ENCODE measurements at places on chromosomes 12 and 14.

DNA sequence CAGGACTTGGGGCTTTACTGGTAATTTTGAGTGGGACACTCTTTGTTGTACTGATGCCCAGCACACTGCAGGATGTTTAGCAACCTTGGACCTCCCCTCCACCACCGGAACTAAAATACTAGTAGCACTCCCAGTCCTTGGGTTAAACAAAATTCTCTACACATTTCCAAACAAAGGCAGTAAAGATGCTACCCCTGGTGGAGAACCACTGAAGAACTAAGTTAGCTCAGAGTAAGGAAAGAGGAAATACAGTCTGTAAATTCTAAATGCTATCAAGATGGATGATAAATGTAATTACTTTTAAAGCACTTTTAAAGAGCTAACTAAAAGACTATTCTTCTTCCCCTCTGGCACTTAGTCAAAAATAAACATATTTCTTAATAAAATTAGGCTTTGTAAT, 64.1 kb downstream of the LRP6 start:
- H3K27me3 ChIP-seq, result no peaks in the 10 kb centered on the region
- H3K4me1 ChIP-seq, result no peaks in the 10 kb centered on the region
- DNase-seq, result no peak
- H3K4me3 ChIP-seq, result no peak overlapping the region
- H3K27ac ChIP-seq, result no peak overlapping the region

DNA sequence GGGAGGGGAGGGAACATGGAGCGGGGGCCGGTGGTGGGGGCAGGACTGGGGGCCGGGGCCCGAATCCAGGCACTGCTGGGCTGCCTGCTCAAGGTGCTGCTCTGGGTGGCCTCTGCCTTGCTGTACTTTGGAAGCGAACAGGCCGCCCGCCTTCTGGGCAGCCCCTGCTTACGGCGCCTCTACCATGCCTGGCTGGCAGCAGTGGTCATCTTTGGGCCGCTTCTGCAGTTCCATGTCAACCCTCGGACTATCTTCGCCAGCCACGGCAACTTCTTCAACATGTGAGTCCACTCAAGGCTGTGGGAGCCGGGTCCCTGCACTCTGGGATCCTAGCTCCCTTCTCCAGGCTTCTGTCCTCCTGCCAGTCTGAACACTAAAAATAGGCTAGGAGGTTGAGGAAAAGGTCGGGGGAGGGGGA, 1.1 kb downstream of the FITM1 start:
- no peak overlapping the region for H3K27ac ChIP-seq
- no peak for DNase-seq
- no peak overlapping the region for H3K4me3 ChIP-seq
- H3K27me3 ChIP-seq, result no peaks in the 10 kb centered on the region

- no peaks in the 10 kb centered on the region for H3K27me3 ChIP-seq
- H3K36me3 ChIP-seq, result no peaks in the 10 kb centered on the region
- H3K4me1 ChIP-seq, result peaks cover 28% of the 10 kb centered on the region
- peak; percentile 28 for DNase-seq
These were observed 32.3 kb downstream of the NINJ2 start for GRCh38 chr12:630656-631632.

DNA sequence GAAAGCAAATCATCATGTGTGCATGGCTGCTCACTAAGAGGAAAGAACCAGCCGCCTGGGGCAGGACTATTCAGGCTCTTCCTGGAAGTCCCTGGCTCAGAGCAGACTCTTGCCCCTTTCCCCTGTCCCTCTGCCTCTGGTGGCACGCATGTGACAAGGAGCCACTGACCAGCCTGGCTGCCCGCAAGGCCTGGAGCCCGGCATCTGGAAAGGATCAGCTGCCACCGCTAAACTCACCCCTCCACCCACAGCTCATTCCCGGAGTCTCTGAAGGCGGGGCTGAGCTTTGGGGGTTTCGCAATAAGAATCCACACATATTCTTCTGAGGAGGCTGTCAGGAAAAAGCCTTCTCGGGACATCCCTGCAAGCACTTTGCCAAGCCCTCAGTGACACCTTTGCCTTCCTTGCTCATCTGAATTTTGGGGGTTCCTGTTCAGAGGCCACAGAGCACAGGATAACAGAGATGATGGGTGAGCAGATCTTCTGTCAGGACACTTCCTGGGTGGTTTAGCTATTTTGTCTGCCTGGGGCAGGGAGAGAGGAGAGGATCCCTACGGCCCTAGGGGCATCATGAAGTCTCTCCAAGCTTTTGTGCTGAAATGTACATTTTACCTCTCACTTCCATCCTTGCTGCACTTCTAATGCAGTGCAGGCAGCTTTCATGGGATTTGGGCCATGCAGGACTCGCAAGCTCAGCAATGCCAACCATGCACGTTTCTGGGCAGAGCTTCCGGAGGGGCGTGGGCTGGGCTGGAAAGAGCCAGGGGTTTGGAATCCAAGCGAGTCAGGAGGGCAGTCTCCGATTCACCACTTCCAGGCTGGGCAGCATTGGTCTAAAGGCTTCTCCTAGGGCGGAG, 124.8 kb upstream of the MAP1LC3B2 start:
- DNase-seq, result peak; percentile 59
- H3K36me3 ChIP-seq, result no peaks in the 10 kb centered on the region
- H3K4me3 ChIP-seq, result no peak overlapping the region
- H3K27me3 ChIP-seq, result no peaks in the 10 kb centered on the region

- no peaks in the 10 kb centered on the region for H3K27me3 ChIP-seq
- no peak overlapping the region for H3K4me3 ChIP-seq
- no peaks in the 10 kb centered on the region for H3K36me3 ChIP-seq
- DNase-seq, result no peak
- no peaks in the 10 kb centered on the region for H3K4me1 ChIP-seq
These were observed 122.0 kb downstream of the AKAP6 start for GRCh38 chr14:32450919-32451675.

GRCh38 chr12:31931796-31932715, 27.2 kb upstream of the RESF1 start:
- H3K27me3 ChIP-seq, result no peaks in the 10 kb centered on the region
- no peaks in the 10 kb centered on the region for H3K36me3 ChIP-seq
- H3K4me1 ChIP-seq, result no peaks in the 10 kb centered on the region
- H3K4me3 ChIP-seq, result no peak overlapping the region
- no peak for DNase-seq

GRCh38 chr14:35858521-35859209, 32.5 kb downstream of the BRMS1L start:
- no peaks in the 10 kb centered on the region for H3K36me3 ChIP-seq
- no peak for DNase-seq
- no peaks in the 10 kb centered on the region for H3K27me3 ChIP-seq
- no peak overlapping the region for H3K4me3 ChIP-seq

GRCh38 chr12:34212651-34213050, 190.4 kb downstream of the ALG10 start:
- H3K4me1 ChIP-seq, result no peaks in the 10 kb centered on the region
- no peaks in the 10 kb centered on the region for H3K36me3 ChIP-seq
- no peak overlapping the region for H3K27ac ChIP-seq
- H3K27me3 ChIP-seq, result no peaks in the 10 kb centered on the region
- no peak for DNase-seq

- no peak overlapping the region for H3K27ac ChIP-seq
- peaks cover 16% of the 10 kb centered on the region for H3K27me3 ChIP-seq
- no peak for DNase-seq
- no peak overlapping the region for H3K4me3 ChIP-seq
These were observed 24.9 kb upstream of the JDP2 start for GRCh38 chr14:75402867-75403413.

- no peaks in the 10 kb centered on the region for H3K4me1 ChIP-seq
- no peak overlapping the region for H3K4me3 ChIP-seq
- no peak overlapping the region for H3K27ac ChIP-seq
- no peaks in the 10 kb centered on the region for H3K36me3 ChIP-seq
- no peaks in the 10 kb centered on the region for H3K27me3 ChIP-seq
- no peak for DNase-seq
These were observed 540.7 kb downstream of the BCL11B start for GRCh38 chr14:98731286-98731685.

DNA sequence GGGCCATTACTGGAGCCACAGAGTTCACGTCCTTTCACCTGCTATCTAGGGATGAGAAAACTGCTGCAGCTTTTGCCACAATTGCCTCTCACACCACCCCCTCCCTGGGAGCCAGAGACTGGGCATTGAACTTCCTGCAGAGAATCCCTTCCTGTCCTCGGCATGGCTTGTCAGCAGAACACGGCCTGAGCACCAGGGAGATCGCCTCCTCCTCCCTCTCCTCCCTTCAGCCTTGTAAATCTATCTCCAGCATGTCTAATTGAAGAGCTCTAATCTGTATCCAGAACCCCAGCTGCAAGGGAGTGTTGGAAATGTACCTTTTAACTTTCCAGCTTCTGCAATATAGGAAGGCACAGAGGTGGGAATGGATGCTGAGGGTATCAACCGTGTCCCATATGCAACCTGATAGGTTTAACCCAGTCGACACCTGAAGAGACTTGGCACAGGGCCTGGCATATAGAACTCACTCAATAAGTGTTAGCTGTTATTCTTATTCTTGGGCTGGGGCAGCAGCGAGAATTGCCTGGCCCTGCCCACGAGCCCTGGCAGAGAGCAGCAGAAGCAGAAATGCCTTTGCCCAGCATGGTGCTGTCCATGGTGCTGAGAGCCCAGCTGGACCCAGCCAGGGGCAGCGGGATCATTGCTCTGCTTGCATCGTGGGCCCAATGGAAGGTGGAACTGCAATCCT, 26.8 kb downstream of the TMEM63C start:
- no peak overlapping the region for H3K27ac ChIP-seq
- no peaks in the 10 kb centered on the region for H3K4me1 ChIP-seq
- DNase-seq, result peak; percentile 62
- H3K4me3 ChIP-seq, result no peak overlapping the region

GRCh38 chr12:12441843-12442461, 85.1 kb downstream of the BORCS5 start:
- peaks cover 54% of the 10 kb centered on the region for H3K4me1 ChIP-seq
- H3K27me3 ChIP-seq, result no peaks in the 10 kb centered on the region
- H3K27ac ChIP-seq, result peak overlapping the region; percentile 83
- no peak for DNase-seq
- H3K4me3 ChIP-seq, result no peak overlapping the region

DNA sequence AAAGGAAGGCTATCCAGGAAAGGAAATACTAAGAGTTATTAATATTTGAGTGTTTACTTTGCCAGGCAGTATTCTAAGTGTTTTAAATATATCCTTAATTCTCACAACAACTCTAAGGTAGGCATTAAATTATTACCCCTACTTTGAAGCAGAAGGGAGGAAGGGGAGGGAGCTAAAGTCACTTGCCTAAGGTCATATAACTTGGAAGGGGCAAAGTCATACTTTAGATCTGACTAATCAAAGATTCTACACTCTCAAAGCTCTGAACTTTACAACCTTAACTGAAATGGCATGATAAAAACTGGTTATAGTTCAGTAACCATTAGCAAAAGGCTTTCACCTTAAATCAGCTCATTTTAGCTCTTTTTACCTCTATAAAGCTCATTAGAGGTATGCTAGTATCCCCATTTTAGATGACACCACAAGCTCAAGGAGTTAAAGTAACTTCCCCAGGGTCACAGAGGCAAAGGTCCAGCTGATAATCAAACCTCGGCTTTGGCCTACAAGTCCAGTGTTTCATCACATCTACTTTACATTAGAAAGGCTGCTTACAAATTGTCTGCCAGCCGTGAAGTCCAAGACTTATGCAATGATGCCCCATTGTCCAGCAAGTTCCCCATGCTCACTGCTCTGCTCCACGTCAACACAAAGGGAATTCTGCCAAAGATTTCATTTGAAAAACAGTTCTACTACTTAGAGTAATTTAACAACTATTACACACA, 223.9 kb downstream of the MED13L start:
- no peaks in the 10 kb centered on the region for H3K36me3 ChIP-seq
- no peaks in the 10 kb centered on the region for H3K27me3 ChIP-seq
- H3K27ac ChIP-seq, result no peak overlapping the region
- peak; percentile 31 for DNase-seq
- no peak overlapping the region for H3K4me3 ChIP-seq
- peaks cover 2% of the 10 kb centered on the region for H3K4me1 ChIP-seq

GRCh38 chr14:78157494-78158437, 12.4 kb upstream of the NRXN3 start:
- H3K27ac ChIP-seq, result no peak overlapping the region
- no peaks in the 10 kb centered on the region for H3K36me3 ChIP-seq
- no peak for DNase-seq
- H3K27me3 ChIP-seq, result no peaks in the 10 kb centered on the region
- no peak overlapping the region for H3K4me3 ChIP-seq

GRCh38 chr12:16008421-16008824, 97.3 kb downstream of the DERA start:
- H3K27me3 ChIP-seq, result no peaks in the 10 kb centered on the region
- DNase-seq, result no peak
- H3K4me1 ChIP-seq, result no peaks in the 10 kb centered on the region
- no peak overlapping the region for H3K4me3 ChIP-seq
- H3K27ac ChIP-seq, result no peak overlapping the region

DNA sequence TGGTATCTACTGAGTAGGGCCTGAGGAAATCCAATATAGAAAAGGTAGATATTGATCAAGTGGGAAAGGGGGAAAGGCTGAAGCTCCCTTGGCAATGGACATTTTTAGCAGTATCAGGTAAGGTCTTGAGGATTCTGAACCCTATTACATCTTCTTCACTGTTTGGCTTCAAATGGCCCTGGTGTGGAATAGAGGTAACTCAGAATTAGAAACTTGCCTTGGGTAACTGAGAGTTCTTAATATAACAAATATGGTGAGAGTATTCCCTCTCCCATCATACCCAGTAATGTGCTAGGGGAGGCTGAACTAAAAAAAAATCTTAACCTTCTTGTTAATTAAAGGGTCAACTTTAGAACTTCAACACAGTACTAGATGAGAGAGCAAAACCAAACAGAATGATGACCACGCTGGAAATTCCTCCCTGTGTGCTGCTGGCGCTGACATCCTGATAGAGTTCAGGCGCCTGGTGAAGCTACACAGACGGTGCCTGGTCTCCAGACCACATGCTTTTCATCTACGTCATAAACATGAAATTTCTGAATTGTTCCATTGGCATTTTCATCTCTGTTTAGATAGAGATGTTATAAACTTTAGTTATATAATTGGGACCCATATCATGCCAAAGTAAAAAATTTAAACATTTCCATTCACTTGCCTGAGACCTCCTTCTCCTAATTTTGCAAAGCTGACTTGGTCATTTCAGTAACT, 128.3 kb downstream of the AKAP6 start:
- no peaks in the 10 kb centered on the region for H3K27me3 ChIP-seq
- no peak for DNase-seq
- no peaks in the 10 kb centered on the region for H3K4me1 ChIP-seq
- no peak overlapping the region for H3K27ac ChIP-seq

DNA sequence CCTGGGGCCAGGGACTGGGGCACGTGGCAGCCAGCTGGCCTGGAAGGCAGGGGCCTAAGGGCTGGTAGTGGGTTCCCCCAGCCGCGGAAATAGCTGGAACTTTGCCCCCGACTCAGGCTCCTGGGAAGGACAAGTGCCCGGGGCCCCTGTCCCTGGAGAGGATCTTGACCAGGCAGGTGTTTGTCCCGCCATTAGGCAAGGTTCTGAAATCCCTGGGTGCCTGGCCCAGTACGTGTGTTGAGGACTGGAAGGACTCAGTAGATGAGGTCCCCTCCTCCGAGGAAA, 94.2 kb downstream of the B4GALNT3 start:
- no peak overlapping the region for H3K4me3 ChIP-seq
- no peak overlapping the region for H3K27ac ChIP-seq
- no peaks in the 10 kb centered on the region for H3K27me3 ChIP-seq
- H3K4me1 ChIP-seq, result no peaks in the 10 kb centered on the region
- no peaks in the 10 kb centered on the region for H3K36me3 ChIP-seq

Measured in endothelial cell of umbilical vein (primary cell).